Stimulated activated CD4-positive, alpha-beta T cell treated with anti-CD3 and anti-CD28 coated beads, Interleukin-2, amount 100 ng/mL, for 24 hours (primary cell): ENCODE measurements at places on chromosomes 4 and X.

DNA sequence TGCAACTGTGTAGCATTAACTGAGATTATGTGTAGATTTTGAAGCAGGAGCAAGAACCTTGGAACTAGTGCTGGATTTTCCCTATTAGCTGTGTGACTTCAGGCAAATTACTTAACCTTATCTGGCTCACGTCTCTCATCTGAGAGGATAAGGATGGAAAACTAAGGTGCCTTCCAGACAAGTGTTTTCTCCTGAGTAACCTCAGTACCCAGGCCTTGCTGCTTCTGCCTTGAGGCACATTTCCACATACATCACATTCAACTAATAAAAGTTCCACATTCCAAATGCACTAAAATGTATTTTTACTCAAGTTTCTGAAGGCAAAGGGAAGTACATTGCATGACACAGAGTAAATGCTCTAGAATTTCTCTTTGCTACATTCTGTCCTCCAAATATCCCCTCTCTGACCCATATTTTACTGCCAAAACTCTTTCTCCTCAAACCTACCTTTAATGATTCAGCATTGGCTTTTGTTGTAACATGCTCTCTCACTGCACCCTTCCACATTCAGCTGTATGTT is 195.4 kb upstream of the ADGRL3 start:
- DNase-seq, result no peak

DNA sequence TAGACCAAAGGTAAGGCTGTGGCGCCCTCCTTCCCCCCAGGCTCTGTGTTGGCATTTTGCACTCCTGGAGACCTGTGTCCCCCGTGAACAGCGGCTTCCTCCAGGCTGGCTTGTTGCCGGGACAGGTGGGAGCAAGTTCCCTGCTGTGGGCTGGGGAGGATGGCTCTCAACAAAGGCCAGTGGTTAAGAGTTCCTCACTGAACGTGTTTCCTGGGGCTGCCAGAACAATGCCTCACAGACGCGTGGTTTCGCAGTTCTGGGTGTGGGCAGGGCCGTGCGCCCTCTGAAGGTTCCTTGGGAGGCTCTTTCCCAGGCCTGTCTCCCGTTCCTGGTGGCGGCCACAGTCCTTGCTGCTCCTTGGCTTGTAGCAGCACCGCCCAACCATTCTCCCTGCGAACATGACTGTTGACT is 33.4 kb downstream of the NELFA start:
- no peak for DNase-seq

GRCh38 chr4:38531141-38531727 is 132.8 kb upstream of the KLF3 start:
- no peak for DNase-seq

DNA sequence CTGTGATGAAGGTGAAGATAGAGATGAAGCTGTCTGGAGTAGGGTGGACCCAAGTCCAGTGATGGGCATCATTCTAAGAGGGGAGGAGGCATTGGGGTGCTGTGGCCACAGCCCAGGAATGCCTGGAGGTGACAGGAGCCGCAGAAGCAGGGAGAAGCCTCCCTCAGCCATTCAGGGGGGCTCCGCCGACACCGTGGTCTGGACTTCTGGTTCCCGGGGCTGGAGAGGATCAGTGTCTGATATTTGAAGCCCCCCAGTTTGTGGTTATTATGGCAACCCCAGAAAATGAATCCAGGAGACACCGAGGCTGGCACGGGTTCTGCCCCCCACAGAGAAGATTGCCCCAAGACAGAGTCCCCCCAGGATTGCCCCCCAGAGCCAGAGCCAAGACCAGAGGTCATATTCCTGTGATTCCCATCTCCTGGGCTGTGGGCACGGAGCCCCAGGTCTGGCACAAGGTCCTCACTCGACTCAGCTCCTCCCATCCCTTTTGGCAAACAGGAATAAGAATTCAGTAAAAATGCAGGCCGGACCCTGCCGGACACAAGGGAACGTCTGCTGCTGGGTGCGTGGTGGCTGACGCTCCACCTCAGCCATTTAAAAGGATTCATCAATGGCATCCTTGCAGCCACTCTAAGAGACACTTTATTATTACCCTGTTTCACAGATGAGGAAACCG is 116.6 kb downstream of the CPZ start:
- DNase-seq, result no peak

GRCh38 chrX:71994601-71995000 is 84.0 kb downstream of the NHSL2 start:
- no peak for DNase-seq

DNA sequence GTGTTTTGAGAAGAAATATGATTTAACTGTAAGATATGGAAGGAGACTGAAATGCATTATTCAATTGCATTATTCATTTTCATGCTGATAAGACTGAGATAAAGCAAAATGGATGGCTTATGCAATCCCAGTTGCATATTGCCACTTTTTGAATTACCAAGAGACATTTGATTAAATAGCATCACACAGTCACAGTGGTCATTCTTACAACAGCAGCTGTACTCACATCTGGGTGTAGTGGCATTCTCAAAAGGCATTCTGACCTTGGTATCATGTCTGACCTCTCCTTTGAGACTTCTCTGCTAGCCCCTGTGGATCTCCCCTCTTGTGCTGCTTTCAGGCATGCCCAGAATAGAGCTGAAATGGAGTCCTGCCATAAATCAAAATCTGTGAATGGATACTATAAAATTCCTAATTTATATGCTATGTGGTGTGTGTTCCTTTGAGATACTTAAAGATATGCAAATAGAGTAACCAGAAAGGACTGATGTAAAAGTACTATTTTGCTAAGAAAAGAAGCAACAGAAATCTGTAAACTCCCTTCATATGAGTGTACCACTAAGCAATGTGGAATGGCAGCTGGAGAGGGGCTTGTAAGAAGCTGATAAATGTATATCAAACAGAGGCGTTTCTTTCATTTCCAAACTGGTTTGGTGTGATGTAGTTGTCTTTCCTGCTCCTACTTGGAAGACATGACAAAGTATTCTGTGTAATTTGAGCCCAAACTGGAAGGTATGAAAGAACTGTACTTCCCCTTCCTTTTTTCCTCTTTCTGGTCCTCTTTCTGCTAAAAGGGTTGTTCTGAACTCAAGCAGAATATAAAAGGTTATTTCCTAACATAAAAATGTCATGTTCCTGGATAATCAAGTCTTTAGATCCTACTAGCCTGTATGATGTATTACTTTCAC is 25.4 kb upstream of the METAP1 start:
- DNase-seq, result no peak

GRCh38 chr4:77578145-77578544 is 27.5 kb upstream of the CXCL13 start:
- DNase-seq, result no peak

DNA sequence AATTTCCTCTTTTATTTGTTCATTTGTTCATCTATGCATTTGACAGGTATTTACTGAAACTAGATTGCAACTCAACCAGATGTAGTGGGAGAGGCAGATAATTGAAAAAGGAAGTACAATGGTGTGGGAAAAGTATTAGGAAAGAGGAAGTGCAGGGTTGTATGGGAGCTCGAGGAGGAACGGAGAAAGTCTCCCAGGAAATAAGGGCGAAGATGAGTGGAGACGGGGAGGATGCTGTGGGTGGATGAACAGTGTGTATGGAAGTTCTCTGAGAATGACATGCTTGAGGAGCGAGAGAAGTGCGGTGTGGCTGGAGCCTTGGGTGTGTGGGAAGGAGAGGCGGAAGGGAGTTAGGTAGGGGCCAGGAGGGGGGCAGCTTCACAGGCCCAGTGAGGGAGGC is 87.5 kb upstream of the DHX15 start:
- DNase-seq, result no peak

- DNase-seq, result no peak
Observed at GRCh38 chr4:88745581-88746163, 48.0 kb upstream of the NAP1L5 start.

DNA sequence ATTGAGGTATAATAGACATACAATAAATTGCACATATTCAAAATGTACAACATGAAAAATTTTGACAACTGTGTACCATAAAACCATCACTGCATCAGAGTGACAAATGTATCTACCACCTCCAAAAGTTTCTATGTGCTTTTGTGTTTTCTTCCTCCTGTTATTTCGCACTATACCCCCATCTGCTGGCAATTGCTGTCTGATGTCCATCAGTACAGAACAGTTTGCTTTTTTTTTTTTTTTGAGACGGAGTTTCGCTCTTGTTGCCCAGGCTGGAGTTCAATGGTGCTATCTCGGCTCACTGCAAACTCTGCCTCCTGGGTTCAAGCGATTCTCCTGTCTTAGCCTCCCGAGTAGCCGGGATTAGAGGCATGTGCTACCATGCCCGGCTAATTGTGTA is 154.3 kb upstream of the GIMD1 start:
- DNase-seq, result no peak

- no peak for DNase-seq
Observed at GRCh38 chrX:10243106-10243505, 86.3 kb downstream of the CLCN4 start.

GRCh38 chr4:70504733-70505132 is 13.6 kb upstream of the AMTN start:
- no peak for DNase-seq

GRCh38 chrX:48648336-48648751 is 35.3 kb upstream of the WAS start:
- DNase-seq, result peak; percentile 25

- DNase-seq, result no peak
Observed at GRCh38 chr4:39881789-39882188, 95.9 kb downstream of the PDS5A start.

DNA sequence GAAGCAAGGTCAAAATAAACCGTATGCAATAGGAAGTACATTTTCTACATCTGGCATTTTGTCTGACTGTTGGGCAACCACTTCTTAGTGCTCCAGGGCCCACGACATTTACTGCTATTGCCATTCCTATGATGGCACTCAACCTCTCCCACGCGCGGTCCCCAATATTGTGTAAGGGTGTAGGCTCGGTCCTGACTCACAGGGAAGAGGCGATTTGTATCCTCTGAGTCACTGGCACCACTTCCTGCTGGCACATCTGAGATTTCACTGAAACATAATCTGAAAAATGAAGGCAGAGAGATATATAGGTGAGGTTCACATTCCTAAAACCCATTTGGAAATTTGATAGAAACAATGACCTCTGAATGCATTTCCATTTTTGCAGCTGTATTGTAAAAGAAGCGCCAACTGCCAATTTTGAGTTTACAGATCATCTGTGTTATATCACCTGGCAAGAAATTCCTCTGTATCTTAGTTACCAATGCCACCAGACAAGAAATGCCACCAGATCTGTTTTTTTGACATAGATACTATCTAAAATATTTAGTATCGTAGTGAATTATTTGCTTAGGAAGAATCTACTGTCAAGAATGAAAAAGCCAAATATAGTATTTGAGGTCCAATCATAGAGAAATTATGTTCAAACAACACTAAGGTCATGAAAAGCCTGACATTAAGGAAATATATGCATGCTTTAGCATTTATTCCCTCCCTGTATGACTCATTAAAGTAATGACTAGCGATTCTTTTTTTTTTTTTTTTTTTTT is 9.8 kb downstream of the EREG start:
- peak; percentile 18 for DNase-seq

DNA sequence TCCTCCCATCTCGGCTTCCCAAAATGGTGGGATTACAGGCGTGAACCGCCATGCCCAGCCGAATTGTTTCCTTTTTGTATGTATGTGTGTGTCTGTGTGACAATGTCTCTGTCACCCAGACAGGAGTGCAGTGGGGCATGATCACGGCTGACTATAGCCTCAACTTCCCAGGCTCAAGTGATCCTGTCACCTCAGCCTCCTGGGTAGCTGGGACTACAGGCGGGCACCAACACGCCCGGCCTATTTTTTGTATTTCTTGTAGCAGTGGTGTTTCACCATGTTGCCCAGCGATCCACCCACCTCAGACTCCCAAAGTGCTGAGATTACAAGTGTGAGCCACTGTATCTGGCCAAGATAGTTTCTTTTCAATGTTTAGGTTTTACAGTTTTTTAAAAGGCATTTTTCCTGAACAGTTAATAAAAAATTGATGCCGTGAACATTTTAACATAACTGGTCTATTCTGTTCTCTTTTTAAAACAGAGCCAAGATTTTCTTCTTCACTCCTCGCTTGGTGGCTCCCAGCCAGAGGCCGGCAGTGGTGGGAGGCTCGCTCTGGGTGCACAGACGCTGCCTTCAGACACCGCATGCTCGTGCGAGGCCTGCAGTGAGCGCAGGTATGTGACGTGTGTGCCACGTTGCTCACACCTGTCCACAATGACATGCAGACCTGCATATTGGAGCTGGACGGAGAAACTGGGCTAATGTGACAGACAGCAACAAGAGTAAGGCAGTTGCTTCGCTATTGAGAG is 88.5 kb downstream of the FAM193A start:
- no peak for DNase-seq

GRCh38 chr4:1027915-1028238 is 16.5 kb downstream of the FGFRL1 start:
- DNase-seq, result no peak

GRCh38 chr4:59102311-59102710 is 1992.1 kb upstream of the IGFBP7 start:
- DNase-seq, result no peak

DNA sequence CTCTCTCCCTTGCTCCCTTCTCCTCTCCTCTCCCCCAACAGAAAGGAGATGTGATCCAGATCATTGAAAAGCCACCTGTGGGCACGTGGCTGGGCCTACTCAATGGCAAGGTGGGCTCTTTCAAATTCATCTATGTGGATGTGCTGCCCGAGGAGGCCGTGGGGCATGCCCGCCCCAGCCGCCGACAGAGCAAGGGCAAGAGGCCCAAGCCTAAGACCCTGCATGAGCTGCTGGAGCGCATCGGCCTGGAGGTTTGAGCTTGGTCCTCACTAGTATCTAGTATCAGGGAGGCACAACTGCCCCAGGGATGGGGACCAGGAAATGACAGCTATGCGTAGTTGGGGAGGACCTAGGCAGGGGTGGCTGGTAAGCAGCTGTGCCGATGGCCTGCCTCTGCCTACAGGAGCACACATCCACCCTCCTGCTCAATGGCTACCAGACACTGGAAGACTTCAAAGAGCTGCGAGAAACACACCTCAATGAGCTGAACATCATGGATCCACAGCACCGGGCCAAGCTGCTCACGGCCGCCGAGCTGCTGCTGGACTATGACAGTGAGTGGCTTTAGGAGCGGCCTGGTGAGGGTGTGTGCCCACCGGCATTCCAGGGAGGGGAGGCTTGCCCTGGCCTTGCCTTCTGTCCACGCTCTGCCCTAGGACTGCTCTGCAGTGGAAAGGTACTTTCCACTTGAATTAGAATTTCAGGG is 13.0 kb downstream of the SASH3 start:
- no peak for DNase-seq

DNA sequence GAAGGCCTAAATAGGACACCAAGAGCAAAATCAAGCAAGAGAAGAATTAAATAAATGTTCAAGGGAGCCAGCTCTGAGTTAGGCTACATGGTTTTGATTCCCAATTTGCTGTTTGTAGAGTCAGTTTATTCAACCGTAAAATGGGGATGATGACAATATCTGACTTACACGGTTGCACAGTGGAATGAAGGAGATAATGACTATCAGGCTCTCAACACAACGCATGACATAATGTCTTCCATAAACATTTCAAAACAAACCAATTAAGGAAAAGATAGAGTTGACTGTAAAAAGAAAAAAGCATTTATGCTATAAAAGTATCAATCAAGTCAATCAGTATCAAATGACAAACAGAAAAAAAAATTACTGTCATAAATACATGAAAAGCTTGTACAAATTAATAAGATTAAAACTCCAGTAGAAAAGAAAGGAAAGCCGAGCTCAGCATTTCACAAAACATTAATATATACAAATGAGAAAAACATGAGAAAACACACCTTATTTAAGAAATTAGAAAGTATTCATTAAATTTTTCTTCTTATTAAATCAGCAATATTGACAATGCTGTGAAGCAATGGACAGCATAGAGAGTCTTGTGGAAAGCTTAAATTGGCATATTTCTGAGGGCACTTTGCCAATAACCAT is 179.0 kb downstream of the SCFD2 start:
- no peak for DNase-seq

GRCh38 chr4:54449999-54450398 is 207.8 kb upstream of the KIT start:
- no peak for DNase-seq

GRCh38 chrX:39740078-39740477 is 357.7 kb downstream of the BCOR start:
- DNase-seq, result no peak
